ENCODE measurements at places on chromosomes 6 and 20.

DNA sequence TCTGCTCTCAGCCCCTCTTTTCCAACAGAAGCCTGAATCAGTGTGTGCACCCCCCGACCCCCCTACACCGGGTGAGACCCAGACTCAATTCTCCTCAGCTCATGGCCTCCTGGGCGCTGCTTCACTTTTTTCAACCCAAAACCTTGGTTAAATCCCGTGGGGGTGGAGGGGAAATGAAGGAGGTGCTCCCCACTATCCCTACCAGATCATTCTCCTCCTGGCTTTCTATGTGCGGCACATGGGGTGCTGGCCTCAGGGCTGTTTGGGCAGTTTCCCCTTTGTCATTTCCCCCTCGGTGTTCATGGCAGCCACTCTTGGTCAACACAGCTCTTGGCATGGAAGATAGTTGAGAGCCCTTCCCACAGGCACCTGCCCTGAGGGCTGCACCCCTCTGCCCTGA, 4.6 kb downstream of the CST4 start:
- DNase-seq: no peak

GRCh38 chr6:82534876-82535275, 171.3 kb downstream of the TPBG start:
- no peak for DNase-seq

DNA sequence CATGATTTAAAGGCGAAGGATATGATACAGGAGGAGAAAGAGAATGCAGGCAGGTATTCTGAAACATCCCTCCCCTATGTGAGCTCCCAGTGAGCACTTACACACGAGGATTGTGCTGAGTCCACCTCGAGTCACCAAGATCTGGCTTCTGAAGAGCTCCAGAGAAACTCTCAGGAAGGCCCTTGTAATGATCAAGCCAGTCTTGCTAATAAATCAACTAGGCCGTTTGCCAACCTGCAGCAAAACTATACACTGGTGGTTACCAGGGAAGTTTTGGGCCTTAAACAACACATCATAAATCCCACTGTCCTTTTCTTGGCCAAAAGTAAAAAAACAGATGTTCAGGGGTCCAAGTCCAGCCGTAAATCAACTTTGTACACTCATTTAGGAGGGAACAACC, 79.2 kb downstream of the STXBP5 start:
- DNase-seq: no peak

GRCh38 chr6:170443151-170443662, 109.9 kb downstream of the PSMB1 start:
- DNase-seq: no peak

DNA sequence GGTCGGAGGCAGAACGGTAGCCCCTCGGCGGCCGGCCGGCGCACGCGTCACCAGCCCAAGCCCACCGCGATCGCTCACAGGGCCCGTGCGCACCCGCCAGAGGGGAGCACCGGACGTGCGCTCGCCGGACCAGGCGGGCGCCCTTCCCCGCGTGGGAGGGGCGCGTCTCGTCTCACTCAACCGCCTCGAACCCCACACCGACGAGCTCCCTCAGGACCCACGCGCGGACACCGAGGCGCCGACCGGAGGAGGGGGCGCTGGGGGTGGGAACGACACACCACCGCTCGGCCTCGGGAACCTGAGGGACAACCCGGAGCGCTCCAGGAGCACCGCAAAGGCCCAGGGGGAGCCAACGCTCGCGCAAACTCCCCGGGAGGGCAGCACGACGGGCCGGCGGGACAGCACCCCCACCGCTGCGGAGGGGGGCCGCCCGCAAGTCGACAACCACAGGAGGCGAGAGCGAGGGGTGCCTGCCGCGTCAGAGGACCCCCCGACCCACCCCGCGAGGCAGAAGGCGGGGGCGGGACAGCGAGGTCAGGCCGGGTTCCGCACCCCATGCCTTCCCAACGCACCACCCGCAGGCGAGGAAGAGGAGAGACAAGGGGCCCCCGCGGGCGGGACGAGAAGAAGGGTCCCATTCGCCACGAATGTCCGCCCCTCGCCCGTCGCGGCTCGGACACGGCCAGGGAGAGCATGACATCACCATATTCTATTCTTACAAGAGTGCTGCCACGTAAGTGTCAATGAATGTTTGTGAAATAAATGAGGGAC, 512.7 kb upstream of the ZNF337 start:
- peak; percentile 22 for DNase-seq

DNA sequence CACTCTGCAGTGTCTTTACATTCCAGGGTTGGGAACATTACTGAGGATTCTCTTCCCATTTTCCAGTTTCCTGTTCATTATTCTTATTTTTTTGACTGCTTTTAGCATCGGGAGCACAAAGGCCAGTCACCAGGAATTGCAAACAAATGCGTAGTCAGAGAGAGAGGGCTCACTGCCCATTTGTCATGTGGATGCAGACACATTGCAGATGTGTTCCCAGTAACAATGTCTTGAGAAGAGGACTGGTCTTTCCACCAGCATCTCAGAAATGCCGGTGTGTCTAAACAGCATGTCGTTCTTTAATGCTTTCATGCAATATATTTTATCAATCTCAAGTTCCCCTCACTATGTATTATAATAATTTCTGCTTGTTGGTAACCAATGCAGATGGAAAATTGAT, 952 bp upstream of the TAAR6 start:
- DNase-seq: no peak

DNA sequence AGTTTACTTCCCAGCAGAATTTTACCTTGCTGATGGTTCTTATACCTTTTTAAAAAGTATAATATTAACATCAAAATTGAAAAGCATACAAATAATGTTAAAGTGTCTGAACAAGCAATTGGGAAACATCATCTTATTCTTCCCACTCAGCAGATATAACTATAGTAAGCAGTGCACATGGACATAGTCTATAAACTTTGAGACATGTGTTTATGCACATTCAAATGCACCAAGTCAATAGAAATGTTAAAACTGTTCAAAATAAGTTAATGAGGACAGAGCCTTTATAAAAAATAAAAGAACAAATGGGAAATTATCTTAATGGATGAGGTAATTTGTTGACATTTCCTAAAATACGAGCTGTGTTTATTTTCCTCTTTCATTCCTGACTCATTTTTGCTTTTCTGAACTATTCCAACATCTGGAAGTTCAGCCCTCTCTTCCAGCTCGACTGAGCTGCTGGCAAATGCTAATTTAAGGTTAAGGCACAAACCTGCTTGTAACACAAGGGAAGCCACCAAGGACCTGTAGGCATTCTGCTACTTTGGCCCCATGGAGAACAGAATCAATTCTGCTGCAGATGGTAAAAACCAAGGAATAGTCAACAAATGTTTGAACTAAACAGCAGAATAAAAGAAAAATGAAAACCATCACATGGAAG, 110.3 kb upstream of the MAP3K4 start:
- no peak for DNase-seq

DNA sequence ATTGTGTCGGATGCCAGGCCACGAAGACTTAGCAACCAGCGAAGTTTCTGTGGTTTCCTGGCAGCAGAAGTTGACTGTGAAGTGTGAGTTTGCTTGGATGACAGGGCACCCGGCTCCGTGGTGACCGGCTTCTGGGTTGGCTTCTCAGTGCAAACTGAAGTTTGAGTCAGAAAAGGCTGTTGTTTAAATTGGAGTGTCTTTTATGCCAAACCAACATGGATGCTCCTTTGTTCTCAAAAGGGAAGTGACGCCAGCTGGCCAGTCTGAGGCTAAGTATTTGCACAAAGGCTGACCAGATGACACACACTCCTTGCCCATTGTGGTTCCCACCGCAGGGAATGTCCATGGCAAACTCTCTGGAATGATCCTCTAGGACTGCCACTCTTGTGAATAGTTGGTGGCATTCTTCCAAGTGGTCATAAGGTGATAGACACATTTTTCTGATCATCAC, 164.8 kb upstream of the QKI start:
- DNase-seq: no peak

DNA sequence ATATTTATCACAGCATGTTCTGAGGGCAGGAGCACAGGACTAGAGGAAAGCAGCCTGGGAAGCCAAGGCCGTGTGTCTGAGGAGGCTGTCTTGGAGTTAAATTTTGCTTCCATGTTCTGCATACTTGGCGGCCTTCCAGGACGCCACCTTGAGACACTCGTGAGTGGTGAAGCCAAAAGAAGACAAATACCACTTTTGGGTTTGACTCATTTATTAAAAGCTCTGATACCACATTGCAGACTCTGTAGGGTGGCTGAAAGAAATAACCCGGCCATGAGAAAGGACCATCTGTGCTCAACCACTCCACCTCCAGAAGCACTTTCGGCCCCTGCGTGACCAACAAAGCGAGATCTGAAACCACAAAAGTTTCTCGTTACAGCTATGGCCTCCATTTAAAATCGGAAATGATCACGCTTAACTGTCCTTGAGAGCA, 120.0 kb downstream of the TMEM242 start:
- DNase-seq: no peak

DNA sequence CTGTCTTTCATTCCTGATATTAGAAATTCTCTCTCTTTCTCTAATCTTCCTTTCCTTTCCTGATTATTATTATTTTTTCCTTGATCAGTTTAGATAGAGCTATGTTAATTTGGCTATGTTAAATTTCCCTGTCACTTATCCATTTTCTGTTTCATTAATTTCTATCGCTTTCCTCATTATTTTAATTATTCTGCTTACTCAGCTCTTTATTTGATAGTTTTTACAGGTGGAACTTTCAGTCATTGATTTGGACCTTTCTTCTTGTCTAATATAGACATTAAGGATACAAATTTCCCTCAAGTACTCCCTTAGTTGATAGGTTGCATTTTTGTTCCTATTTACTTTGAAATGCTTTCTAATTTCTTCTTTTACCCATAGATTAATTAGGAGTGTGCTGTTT, 442.3 kb downstream of the CDH26 start:
- no peak for DNase-seq

GRCh38 chr20:57746832-57747404, 37.1 kb upstream of the PMEPA1 start:
- no peak for DNase-seq

- no peak for DNase-seq
Measured at GRCh38 chr20:19779634-19780033, 21.6 kb downstream of the RIN2 start.

DNA sequence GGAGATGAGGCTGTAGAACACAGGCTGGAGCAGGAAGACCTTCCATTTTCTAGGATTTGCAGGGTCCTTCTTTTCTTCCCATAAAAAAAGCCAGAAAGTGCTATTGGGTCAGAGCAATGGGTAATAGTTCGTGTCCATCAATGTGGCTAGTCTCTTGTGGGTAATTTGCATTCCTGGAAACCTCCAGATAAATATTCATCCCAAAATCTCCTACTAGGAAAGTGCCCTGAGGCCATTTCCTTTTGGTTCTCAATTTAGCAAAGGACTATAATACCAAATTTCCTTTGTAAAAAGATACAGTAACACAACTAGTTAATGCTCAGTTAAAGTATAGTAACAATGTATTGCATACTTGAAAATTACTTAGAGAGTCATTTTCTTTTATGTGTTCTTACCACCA, 138.1 kb upstream of the TAB2 start:
- no peak for DNase-seq

GRCh38 chr6:53297004-53297403, 51.7 kb downstream of the ELOVL5 start:
- no peak for DNase-seq

GRCh38 chr20:58981628-58982364, 740 bp downstream of the NELFCD start:
- DNase-seq: no peak

DNA sequence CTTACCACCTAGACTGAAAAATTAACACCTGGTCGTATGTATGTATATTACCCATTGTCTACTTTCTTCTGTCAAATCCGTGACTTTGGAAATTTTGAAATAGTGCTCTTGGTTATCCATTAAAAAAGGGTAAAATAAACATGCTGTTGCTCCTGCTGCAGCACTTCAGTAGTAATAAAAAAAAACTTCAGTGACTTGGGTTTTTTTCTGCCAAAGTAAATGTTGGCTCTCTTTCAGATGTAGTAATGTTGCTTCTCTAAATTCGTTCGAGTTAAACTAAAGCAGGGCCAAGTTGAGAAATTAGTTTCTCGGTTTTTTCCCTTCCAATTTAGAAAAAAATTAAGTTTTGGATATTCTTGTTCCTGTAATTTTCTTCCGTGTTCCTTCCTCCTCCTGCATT, 34.2 kb downstream of the JARID2 start:
- DNase-seq: no peak

- DNase-seq: no peak
Measured at GRCh38 chr6:76533661-76534060, 461.2 kb upstream of the IMPG1 start.

GRCh38 chr20:9595763-9596162, 81.4 kb downstream of the LAMP5 start:
- no peak for DNase-seq

- DNase-seq: no peak
Measured at GRCh38 chr6:31687321-31687720, 6.5 kb upstream of the LY6G5C start.

DNA sequence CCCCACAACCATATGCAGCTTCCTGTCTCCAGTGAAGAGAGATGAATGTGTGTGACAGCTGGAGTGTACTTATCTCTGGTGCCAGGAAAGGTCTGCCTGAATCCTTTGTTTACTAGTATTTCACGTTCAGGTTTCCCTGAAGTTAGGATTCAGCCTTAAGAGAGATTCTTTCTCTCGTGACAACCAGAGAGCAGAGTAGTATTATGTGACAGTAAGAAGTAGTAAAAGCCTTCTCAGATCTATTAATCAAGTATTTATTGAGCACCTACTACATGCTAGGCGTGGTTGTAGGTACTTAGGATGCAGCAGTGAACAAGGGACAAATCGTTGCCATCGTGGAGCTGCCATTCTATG, 949 bp downstream of the KIFC1 start:
- no peak for DNase-seq

- DNase-seq: no peak
Measured at GRCh38 chr6:42171813-42172581, 1.2 kb upstream of the GUCA1A start.

DNA sequence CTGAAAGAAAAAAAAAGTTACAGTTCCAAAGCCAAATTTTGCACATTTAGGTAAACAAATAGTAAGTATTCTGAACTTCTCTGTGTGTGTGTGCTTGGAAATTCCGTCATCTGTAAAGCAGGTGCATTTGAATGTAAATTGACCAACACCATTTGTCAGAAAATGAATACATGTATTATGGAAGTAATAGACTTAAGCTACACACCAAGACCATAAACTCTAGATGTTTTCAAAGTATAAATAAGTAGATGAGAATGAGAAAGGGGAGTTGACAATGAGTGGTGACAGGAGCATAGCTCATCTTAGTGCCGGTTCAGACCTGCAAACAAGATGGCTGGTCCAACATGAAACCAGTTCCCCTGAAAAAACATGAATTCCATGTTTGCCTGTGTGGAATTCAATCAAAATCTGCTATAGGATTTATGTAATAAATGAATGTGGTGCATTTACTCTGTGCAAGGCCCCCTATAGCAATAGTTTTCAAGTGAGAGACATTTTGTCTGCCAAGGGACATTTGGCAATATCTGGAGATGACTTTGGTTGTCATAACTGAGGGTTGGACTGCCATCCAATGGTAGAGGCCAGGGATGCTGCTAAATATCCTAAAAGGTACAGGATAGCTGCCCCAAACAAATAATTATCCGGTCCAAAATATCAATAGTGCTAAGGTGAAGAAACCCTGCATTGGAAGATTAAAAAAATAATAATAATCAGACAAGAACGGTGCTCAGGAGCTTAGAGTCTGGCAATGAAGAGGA, 11.0 kb upstream of the FILIP1 start:
- DNase-seq: no peak

- DNase-seq: no peak
Measured at GRCh38 chr6:24006254-24006653, 119.8 kb upstream of the NRSN1 start.

All from stimulated activated CD4-positive, alpha-beta T cell treated with anti-CD3 and anti-CD28 coated beads, Interleukin-15, amount 100 ng/mL, for 24 hours (primary cell).